ENCODE measurements at places on chromosomes 12 and 14.

DNA sequence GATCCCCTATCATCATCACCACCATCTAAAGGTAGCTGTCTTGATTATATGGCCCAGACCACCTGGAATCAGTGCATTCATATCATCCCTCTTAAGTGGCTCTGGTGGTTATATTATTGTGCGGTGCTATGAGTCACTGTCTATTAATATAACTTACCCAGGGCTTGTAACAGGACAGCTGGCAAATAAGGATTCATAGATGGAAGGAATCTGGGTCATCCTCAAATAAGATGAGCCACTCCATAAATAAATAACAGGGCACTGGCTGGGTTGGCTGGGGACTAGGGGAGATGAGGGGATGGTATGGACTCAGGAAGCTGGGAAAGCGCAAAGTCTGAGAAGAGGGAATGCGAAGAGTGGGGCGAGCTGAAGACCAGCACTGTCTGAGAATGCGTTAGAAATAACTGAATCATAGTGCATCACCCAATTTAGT, 216.1 kb downstream of the NUAK1 start:
- DNase-seq, result no peak

GRCh38 chr12:25997201-25997963, 38.9 kb downstream of the RASSF8 start:
- DNase-seq, result no peak

DNA sequence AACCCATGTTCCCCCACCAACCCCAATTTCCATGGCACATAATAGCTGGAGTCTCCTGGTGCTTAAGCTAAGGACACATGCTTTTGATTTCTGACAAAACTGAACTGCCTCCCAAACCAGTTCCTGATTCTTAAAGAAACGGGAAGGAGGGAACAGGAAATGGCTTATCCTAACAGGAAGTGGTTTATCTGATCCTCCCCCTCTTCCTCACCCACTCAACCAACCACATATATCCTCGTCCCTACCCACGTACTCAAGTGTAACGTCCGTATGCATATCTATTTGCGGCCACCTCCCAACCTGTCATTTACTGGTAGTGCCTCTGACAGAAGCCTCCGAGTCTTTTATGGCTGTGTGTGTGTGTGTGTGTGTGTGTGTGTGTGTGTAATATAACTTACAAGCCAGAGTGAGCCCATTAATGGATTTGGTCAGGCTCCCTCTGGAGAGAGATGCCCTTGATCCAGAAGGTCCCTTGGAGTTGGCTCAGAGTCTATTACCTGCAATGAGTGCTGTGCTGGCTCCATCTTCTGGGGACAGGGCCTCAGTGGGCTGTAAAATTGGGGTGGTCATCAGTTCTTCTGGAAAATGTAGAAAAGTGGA, 7.7 kb downstream of the DAZAP2 start:
- no peak for DNase-seq

- no peak for DNase-seq
Measured at GRCh38 chr14:41636492-41637392, 30.1 kb downstream of the LRFN5 start.

DNA sequence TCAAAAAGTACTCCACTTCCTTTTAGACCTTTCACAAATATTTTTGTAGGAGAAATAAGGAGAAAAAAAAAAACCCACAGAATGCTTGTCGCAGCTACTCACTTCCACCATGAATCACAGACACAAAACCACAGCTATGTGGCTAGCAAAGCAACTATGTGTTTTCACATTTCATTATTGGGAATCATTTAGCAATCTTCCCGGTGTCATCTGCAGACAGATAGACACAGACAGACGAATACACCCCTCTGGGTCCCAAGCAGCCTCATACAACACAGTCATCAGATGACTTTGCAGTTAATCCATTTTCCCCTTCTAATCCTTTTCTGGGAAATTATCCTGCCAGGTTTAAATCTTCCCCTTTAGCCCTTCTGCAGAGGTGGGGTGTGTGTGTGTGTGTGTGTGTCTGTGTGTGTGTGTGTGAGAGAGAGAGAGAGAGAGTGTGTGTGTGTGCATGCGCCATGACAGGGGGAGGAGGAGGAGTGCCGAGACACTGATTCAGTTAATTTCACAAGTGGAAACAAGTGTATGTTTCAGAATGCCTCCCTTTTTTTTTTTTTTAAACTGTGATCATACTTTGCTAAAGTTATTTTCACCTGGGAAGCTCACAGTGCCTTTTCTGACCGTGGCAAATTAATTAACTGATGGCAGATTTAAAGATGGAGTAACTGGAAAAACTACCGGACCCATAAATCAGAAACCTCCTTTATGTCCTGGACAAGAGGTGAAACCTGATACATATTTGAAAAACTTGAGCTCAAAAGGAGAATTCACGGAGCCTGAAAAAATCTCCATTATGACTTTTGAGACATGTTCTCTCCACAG, 39.9 kb downstream of the LTBP2 start:
- peak; percentile 65 for DNase-seq

GRCh38 chr14:93566065-93566693, 135.4 kb downstream of the UNC79 start:
- DNase-seq, result no peak

GRCh38 chr12:55001198-55001868, 16.8 kb upstream of the TESPA1 start:
- no peak for DNase-seq

GRCh38 chr12:112463478-112463877, 44.7 kb downstream of the PTPN11 start:
- no peak for DNase-seq

DNA sequence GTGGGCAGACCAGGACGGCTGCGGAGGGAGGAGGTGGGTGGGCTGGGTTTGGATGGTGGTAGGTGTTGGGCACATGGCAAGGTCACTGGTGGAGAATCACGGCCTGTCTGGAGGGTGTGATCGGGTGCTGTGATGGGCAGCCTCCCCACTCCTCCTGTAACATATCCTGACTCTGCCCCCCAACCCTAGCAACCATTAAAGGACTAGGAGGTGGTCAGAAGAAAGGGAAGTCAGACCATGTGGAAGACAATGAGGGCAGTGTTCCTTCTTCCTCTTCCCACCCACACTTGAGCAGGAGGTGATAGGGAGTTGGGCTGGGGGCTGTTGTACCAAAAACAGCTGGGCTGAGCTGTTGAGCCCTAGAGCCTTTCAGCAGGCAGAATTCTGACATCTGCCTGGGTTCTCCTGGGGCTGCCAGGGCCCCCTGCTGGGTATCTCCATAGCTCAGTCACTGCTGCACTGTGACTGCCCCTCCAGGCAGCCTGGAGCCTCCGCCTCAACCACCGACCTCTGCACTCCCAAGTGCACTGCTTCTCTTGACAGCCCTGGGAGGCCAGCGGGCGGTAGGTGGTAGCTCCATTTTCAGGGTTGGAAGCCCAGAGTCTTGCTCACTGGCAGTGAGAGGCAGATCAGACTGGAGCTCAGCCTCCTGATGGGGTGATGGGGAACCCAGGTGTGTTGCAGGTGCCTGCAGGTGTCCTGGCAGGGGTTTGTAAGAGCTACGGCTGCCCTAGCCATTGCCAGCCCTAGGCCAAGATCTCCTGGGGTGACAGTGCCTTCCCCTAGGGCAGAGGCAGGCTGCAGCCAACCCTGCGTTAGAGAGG, 15.4 kb downstream of the VASH1 start:
- DNase-seq, result no peak

All from stomach (tissue), 19 donors.